ENCODE measurements at places on chromosomes 12 and 14.

DNA sequence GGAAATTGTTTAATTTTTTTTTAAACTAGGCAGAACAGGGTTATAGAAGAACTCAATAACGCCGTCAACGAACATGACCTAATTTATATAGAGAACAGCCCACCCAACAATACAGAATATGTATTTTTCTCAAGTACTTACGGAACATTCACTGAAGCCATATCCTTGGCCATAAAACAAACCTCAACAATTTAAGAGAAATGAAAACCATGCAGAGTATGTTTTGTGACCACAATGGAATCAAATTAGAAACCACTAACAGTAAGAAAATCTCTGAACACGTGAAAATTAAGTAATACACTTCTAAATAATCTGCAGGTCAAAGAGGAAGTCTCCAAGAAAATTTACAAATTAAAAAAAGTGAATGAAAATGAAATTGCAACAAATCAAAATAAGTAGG lies 9.4 kb downstream of the SART3 start:
- DNase-seq = no peak

DNA sequence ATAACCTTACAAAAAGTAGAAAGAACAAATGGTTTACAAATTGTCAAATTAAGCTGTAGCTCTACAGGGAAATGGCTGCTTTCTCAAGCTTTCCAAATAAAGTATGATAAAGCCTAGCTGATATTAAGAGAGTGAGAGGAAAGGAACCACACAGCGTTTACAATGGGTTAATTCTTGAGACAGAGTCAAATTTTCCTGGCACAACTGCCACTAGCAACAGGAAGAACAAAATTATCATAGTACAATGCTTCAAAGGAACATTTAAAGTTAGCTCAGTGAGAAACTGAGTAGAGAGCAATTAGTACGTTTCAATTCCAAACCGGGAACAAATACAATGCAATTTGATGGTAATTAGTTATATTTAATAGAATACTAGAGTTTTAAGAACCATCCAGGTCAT lies 116.0 kb downstream of the PPP1R12A start:
- no peak for DNase-seq

DNA sequence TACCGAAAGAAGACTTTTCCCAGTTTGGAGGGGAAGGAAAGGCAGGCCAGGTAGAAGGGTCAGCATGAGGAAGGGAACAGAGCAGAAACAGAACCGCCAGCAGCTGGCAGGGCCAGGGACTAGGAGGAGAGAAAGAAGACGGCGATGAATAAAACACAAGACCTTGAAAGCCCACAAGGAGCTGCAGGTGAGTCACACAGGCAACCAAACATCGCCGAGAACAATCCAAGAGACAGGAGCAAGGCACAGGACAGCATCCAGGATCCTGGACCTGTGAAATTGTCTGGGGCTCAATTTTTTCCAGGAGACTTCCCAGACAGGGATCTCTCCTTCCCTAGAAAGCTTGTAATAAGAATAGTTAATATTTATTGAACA lies 47.3 kb downstream of the NUAK1 start:
- DNase-seq = no peak

GRCh38 chr12:57875753-57876547 lies 29.4 kb upstream of the CTDSP2 start:
- no peak for DNase-seq

GRCh38 chr12:27180906-27181505 lies 63.1 kb upstream of the STK38L start:
- DNase-seq = no peak

DNA sequence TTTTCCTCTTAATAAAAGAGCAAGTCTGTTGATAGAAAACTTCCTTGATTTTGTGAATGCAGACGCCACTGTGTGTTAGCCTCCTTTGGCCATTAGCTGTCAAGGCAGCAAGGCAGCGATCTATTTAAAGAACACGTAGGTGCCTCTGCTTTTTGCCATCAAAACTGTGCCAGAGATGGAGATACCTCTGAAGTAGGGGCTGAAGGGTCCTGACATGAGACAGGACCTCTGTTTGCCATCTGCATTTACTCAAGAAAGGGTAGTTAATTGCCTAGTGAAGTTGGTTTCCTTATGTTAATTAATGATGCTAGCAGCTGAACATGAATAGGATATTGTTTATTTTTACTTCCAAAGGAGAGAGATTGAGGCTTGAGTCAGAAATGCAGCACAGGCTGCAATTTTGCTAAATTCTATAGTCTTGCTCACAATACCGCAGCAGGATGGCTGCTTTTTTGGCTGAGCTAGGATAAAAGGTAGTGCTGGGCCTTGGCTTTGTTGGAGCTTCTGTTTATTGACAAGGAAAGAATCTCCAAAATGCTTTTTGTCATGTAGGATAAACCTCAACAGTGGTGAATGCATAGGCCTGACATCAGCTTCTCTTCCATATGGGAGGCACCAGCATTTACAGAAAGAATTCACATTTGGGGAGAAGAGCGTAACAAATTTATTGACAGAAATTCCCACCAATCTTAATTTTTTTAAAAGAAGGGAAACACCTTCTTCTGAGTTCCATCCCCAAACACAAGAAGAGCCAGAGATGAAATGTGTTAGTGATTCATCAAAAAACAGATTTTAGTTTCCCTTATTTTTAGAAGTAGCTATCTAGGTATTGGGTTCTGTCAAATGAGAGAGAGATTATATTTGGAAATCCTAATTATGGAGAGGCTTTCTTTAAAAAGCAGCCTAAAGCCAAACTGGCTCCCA lies 13.9 kb upstream of the RPH3A start:
- DNase-seq = no peak

DNA sequence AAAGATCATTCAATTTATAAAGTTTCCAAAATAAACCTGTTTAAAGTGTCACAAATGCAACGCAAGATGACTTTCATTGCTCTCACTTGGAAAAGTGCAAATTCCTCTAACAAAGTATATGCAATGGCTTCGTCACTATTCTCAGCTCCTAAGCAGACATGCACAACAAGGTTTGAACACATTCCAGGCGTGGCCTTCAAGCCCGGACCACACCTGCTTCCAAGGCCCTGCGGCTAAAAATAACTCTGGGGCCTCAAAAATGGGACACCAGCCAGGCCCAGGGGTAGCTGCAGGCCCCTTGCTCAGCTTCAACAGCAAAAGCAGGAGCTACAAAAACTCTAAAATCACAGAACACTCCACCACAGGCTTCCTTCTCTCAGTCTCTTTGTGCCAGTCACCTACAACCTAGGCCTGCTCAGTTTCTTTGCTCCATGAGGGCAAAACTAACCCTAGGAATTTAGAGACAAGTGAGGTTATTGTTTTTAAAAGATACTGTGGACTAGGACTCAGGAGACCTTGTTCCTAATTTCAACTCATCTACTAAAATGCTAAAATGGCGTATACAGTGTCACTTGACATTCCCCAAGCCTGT lies 29.3 kb downstream of the DUSP16 start:
- no peak for DNase-seq

DNA sequence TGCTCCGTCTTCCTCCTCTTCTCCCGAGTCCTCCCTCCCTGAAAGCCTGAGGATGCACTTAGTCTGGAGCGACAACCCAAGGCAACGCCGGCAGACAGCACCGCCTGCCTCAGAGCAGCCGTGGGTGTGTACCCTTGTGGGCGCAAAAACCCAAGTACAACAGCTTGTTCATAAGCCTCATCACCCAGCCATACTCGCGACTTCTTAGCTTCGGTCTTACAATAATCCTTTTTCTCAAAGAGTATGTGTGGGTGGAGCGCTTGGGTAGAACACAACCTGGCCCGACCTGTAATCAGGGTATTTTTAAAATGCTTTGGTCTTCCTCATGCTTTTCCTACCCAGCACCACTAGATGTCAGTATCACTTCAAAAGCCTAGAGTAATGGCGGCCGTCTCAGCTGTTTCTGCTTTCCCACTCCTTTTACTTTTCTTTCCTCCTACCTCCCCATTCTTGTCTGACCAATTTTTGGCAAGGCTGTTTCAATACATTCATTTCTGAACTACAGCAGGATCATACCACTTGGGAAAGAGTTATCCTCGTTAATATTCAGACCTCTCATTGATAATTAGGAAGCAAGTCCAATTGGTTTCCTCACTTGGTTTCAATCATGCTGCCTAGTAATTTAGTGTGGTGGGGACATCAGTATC lies 198.9 kb downstream of the EPS8 start:
- peak; percentile 31 for DNase-seq

DNA sequence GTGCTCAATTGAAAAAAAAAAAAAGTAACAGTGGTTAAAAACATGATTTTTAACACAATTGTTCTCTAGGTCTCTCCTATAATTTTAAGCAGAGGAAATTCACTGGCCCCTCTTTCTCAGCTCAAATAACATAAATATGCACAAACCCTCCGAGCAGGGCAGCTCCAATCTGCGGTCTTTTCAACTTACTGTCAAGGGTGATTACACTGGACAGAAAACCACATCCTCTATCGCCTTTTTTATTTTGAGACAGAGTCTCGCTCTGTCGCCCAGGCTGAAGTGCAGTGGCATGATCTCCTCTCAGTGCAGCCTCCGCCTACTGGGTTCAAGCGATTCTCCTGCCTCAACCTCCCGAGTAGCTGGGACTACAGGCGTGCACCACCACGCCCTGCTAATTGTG lies 16.5 kb upstream of the GABARAPL1 start:
- peak; percentile 15 for DNase-seq

DNA sequence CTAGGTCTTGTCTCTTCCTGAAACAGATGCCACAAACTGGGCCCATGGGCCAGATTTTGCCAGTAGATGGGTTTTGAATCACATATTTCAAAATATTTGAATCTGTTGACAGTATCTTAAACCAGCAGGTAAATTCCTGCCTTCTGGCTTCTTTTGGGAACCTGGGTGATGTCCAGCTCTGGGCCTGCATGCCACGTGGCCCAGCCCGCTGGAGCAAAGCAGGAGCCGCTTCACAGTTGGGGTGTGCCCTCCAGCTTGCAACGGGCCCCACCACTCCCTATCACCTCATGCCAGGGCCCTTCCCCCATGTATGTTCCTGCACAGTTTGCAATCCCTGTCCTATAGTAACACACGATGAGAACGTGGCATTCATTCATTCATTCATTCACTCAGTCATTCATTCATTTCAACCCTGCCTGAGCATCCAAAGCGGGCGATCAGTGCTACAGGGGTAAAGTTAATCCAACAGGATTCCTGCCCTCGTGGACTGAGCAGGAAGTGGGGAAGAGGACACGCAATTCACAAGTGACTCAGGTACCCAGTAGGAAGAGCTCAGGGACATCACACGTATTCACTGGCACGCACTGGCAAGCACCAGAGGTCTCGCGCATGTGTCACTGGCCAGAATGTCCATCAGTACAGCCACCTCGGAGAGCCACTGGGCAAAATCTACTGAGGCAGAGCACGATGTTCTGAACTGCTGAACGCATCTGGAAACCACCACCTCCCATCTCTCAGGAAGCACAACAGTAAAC lies 27.8 kb downstream of the SCARB1 start:
- no peak for DNase-seq

- no peak for DNase-seq
Measured at GRCh38 chr12:25197608-25198007, 2.6 kb downstream of the ETFRF1 start.

- no peak for DNase-seq
Measured at GRCh38 chr14:50036211-50036610, 80.2 kb downstream of the VCPKMT start.

GRCh38 chr12:75685617-75686225 lies 174.3 kb upstream of the KRR1 start:
- no peak for DNase-seq

GRCh38 chr12:4626543-4626942 lies 22.3 kb downstream of the AKAP3 start:
- no peak for DNase-seq

- no peak for DNase-seq
Measured at GRCh38 chr14:23215421-23215820, 22.3 kb upstream of the RNF212B start.

GRCh38 chr12:56304872-56305590 lies 4.9 kb upstream of the CS start:
- no peak for DNase-seq

DNA sequence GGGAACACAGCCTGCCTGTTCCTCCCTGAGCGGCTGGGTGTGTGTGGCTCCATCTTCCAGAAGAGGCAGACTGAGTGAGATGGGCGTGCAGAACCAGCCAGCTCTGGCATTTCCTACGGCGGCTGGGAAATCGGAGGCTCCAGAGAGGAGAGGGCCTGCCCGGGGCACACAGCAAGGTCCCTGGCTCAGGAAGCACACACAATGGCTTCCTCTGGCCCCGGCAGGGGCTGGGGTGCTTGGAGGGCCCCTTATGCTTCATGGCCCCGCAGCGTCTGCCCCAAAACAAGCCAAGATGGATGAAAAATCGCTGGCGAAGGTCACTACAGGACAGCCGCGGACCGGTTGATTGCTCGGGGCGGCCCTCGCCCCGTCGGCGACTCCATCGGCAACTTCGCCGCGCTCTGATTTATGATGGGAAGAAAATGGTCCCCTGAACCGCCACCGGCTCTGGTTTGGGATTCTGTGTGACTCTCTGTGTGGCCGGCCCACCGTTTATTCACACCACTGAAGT lies 191.5 kb upstream of the C14orf180 start:
- no peak for DNase-seq

GRCh38 chr14:102120888-102121287 lies 18.8 kb upstream of the WDR20 start:
- DNase-seq = no peak

- peak; percentile 30 for DNase-seq
Measured at GRCh38 chr14:81474148-81474492, 59.5 kb downstream of the SEL1L start.

- no peak for DNase-seq
Measured at GRCh38 chr14:75252254-75252837, 26.3 kb upstream of the FOS start.

- no peak for DNase-seq
Measured at GRCh38 chr12:106358396-106359241, 1.1 kb downstream of the POLR3B start.

- DNase-seq = no peak
Measured at GRCh38 chr12:78120866-78121560, 290.3 kb downstream of the NAV3 start.
